ENCODE measurements at places on chromosomes 4 and X. TPM values are rescaled to one million over a fixed set of nuclear protein-coding genes. Genes with fewer than 3 reads are reported as not detected.

Gene RAB39B
- total RNA-seq, result 8.1 TPM

Gene BRS3
- total RNA-seq, result not detected

Gene HPRT1
- total RNA-seq, result 87.6 TPM

Gene PPP2R2C
- total RNA-seq, result not detected

Gene N4BP2
- 15.9 TPM for total RNA-seq

Gene PARM1
- 0.19 TPM for total RNA-seq

Gene RHOXF2B
- not detected for total RNA-seq

Gene COL4A6
- total RNA-seq, result not detected

Gene HHIP
- total RNA-seq, result 0.08 TPM

Gene SLC4A4
- 0.26 TPM for total RNA-seq

- no peak for DNase-seq
These were observed 373 bp upstream of the INTS6L start for GRCh38 chrX:135520022-135520552.

GRCh38 chrX:153687121-153688039, at the start of gene SLC6A8:
Gene SLC6A8 (plus strand): TSS chrX:153687926. CDS start chrX:153688575, 649 bp downstream.
- DNase-seq, result peak; percentile 28

- no peak for DNase-seq
These were observed 3.3 kb upstream of the BBS7 start for GRCh38 chr4:121873604-121874003.

DNA sequence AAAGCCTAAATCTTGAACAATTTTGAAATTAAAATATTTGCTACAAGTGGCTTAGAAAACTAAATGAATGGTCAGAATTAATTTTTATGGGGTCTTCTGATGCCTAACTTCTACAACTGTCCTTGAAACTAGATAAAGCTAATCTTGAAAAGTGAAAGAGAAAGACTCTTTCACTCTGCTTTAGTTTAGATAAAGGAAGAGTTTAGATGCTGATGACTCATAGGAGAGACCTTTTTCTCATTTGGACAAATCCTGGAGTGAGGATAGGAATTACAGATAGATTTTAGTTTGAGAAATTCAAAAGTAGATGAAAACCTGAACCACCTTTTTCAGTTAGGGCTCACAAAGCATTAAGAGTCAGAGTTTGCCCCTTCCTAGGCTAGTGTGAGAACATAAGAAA, 342.3 kb upstream of the GRID2 start:
- no peak for DNase-seq

DNA sequence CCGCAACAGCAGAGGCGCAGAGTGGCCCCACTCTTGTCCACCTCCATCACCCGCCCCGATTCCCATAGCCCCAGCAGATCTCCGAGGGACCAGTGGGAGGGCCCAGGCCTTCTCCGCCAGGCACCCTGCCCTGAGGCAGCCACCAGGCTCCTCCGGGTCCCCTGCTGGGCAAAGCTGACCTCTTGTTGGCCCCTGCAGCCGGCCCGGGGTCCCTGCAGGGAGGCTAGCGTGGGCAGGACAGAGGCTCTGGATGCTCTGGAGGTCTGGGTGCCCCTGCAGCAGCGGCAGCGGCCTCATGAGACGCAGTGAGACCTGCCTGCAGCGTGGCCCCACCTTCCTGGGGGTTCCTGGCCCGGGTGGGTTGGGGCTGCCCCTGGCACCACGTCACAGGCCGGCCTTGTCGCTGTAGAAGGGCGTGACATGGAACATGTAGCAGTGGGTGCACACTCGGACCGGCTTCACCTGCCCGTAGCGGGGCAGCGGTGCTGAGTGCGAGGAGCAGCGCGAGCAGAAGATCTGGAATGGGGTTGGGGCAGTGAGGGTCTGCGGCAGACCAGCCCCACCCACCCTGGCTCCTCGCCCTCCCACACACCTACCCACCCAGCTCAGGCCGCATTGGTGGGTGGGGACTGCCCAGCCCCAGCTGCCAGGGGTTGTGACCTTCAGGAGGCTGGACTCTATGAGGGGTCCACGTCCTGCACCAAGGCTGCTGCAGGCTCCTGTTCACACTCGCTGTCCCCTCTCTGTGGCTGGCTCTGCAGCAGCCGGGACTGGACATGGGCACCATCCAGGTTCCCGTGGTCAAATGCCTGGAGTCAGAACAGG, 8.6 kb upstream of the MXD4 start:
- no peak for DNase-seq

GRCh38 chr4:81422595-81422994, 49.1 kb downstream of the RASGEF1B start:
- no peak for DNase-seq

DNA sequence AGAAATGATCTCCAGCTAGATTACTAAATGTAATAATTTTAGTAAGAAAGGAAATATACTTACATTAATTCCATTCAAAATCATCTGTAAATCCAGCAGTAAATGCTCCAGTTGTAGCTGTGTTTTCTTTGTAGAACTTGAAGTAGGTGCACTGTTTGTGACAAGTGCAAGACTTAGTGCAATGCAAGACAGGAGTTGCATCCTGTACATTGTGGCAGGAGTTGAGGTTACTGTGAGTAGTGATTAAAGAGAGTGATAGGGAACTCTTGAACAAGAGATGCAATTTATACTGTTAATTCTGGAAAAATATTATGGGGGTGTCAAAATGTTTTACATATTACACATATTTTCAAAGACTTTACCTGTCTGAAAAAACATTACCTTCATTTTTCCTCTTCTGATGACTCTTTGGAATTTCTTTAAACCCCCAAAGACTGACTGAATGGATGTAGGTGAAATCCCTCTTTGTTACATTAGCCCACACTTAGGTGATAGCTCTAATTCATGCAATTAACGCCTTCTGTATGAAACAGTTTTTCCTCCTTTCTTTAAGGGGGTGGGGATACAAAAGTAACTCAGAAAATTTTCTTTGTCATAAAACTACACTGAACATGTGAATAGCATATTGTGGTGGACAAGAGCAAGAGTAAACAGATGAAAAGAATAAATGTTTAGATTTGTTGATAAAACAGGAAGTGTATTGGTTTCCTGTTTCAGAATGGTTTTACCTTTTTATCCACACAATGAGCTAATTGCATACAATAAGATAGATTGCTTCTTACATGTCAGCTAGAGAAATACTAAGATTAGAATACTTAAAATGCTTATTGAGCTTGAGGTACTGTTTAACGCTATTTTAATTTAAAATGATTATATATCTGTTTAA, at the start of gene IL2:
IL2 (minus strand) TSS at position 495 of the 886 bp plus-strand sequence; CDS start at position 210, 285 bp downstream.
- no peak for DNase-seq

- peak; percentile 44 for DNase-seq
These were observed at the start of gene AMOT for GRCh38 chrX:112840382-112841113. Gene AMOT (minus strand): TSS chrX:112840831. CDS start chrX:112823126, 17,705 bp downstream.

GRCh38 chrX:118254611-118255010, 91.3 kb upstream of the WDR44 start:
- peak; percentile 12 for DNase-seq

- no peak for DNase-seq
These were observed 24.3 kb downstream of the SEL1L3 start for GRCh38 chr4:25838526-25838925.

DNA sequence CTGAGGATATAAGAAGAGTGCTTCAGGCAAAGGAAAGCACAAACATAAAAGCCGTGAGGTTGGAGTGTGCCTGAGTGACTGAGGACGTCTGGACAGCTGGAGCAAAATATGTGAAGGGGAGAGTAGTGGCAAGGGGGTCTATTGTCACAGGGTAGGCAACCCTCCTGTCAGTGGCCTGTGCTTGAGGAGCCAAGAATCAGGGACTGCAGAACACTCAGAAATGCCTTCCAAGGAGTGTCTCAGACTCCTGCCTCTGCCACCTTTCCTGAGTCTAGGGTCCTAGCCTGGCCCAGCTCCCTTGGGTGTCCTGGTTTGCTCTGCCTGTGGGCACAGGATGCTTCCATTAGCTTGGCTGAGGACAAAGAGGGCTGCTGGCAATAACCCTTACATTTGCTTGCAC, 152.5 kb upstream of the PJA1 start:
- no peak for DNase-seq

DNA sequence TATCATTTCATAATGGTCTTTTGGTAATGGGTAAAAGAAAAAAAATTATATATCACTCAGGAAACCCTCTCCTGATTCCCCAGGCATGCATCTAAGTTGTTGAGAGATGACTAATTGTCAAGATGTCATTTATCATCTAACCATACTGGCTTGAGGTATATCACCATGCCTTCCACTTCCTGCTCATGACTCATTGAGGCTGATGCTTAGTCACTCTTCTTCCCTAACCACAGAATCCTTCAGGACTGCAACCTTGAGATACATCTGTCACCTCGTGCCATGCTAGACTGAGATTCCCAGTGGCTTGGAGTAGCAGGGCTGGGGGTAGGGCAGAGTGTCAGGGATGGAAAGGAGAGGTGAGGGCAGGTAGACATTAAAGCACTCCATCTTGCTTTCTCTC, 782.5 kb upstream of the INTU start:
- no peak for DNase-seq

DNA sequence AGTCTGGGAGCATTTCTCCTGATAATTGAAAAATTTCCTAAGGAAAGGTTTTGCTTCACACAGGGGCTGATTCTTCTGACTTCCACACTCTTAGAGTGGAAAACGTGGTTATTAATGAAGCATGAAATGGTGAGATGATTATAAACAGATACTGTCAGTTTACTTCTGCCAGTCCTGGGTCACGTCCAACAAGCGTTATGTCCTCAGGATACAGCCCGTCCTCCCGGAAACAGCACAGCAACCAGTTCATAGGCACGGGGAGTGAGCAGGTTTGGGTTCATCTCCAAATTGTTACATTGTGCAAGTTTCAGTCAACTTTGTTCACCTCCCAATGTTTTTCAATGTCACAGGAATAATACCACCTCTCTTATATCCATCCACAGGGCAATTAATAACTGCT, 98.8 kb downstream of the NPNT start:
- no peak for DNase-seq

GRCh38 chr4:73985528-73985852, 2.5 kb downstream of the PPBP start:
- no peak for DNase-seq

GRCh38 chr4:10020871-10021652, at the start of gene SLC2A9:
Gene SLC2A9 (minus strand): TSS chr4:10021497. CDS start chr4:10021429, 68 bp downstream.
- no peak for DNase-seq

DNA sequence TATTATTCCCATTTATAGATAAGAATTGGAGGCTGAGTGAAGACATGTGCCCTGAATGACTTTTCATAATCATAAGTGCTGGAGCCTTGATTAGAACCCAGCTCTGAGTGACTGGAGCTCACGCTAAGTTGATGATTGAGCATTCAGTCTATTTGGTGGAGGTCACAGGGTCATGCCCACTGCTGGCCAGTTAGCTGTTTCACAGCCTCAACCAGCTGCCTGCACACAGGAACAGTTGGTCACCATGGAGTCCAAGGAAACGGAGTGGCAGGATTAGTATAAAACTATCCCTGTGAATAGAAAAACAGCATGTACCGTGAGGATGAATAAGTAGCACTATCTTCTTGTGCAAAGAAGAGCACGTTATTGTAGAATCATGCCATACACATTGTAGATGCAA, 1.0 kb upstream of the C4orf54 start:
- DNase-seq, result no peak

- DNase-seq, result peak; percentile 22
These were observed 70.7 kb upstream of the PPP3CA start for GRCh38 chr4:101418055-101418454.

DNA sequence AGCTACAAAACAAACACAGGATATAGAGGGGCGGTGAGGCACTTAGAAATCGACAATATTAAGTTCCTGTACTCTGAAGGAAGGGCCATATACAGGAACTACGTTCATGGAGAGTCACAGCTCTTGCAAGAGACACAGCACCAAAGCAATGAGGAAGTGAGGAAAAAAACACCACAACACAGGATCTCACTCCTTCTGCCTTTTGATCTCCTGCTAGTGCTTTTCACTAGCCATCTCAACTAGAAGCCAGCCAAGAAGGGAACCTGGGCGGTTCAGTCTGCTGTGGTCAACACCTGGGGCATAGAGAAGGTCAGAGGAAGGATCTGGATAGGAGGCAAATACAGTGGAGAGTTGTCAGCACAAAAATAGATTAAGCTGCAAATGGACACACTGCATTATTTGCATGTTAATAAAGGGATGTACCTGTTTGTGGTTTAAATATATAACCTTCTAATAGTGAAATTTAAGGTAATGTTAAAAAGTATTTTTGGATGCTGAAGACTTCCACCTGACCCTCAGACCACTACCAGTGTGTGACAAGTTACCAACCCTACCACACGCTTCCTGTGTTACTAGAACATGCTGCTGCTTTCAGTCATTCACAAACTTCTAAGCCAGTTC, 104.6 kb downstream of the DTHD1 start:
- no peak for DNase-seq

DNA sequence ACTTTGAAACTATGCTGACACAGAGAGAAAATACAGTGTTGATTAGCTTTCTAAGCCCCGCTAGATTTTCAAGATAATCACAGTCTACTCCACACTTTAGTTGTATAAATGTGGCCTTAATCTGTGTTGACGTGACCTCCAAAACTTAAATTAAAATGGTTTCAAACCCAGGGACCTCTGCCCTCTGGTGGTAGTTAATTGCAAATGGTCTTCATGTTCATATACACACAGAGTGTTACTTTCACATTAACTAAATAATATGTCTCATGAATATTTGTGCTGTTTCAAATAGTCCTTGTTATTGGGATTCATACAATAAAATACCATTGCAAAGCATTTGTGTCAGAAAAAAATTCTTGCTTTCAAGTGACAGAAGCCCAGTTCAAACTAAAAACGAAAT, 64.3 kb downstream of the TASL start:
- DNase-seq, result no peak

DNA sequence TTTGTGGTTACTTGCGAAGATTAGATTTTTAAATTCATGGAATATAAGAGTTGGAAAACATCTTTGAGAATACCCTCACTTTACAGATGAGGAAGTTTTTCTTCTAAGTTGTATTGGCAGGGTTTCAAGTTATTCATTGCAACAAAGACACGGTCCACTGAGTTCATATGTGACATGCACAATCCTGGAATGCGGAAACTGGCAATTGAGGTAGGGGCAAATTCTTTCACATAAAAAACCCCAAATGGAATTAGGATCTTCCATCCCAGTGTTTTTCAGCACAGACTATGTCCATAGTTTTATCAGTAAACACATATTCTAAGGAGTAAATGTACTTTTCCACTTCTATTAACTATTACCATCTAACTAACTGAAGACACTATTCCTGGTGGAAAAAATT, 81.8 kb upstream of the NAP1L5 start:
- no peak for DNase-seq

- no peak for DNase-seq
These were observed 492.0 kb downstream of the IDS start for GRCh38 chrX:149013081-149013480.

Data from activated T-cell treated with anti-CD3 and anti-CD28 coated beads, Interleukin-2, amount 50 U/mL, for 4 hours (primary cell).